ENCODE measurements at places on chromosomes 1 and 21. TPM values are rescaled to one million over a fixed set of nuclear protein-coding genes. Genes with fewer than 3 reads are reported as not detected.

- DNase-seq = no peak
These were observed 37.0 kb upstream of the PRSS38 start for GRCh38 chr1:227778401-227778947.

The GRIK3 gene
- not detected for total RNA-seq

The KIF14 gene
- 10.2 TPM for total RNA-seq

GRCh38 chr1:40948741-40949443, 30.6 kb upstream of the CTPS1 start:
- peak; percentile 83 for DNase-seq

- DNase-seq = no peak
These were observed 12.4 kb downstream of the USP25 start for GRCh38 chr21:15742052-15742670.

DNA sequence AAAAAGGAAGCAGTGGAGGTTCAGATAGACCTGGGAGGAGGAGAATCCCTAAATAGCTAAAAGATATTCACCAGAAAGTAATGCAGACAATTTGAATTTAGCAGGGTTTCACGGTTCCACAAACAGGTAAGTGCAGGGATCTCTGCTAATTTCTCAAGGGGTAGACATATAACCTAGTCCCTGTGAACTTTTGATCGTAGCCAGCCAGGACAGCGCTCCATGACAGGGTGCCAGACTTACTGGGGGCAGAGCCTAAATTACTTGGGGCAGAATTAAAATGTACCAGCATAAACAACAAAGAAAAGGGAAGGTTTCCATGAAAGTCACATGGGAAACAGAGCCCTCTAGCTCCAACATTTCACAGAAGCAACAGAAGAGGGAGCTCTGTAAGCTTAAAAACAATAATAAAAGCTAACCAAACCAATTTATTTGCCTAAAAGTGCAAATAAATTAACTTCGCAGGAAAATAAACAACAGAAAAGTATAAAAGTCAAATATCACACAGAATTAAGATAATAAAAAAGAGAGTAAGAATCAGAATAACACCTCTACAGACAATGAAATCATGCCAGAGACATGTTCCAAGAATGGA, 198.3 kb downstream of the DUSP10 start:
- peak; percentile 59 for DNase-seq

GRCh38 chr1:209104646-209105045, 478.9 kb upstream of the CAMK1G start:
- no peak for DNase-seq

DNA sequence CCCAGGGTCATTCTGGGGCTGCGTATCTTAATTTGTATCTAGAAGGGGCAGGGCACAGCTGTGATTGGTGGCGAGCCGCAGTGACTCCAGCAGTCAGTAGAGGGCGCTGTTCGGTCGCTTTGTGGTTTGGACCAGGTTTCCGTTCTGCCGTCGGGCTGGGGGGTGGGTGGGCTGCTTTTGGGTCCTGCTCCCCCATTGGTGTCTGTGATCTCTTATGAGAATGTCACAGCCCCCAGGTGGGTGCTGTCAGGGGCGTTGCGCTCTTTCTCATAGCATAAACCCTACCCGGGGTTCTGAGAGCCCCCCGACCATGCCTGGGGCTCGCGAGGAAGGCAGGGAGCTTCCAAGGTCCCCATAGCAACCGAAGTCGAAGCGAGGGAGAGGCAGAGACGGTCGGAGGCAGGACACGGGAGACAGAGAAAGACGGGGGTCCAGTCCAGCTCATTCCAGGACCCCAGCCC, 5.4 kb downstream of the TFF3 start:
- DNase-seq = peak; percentile 47

DNA sequence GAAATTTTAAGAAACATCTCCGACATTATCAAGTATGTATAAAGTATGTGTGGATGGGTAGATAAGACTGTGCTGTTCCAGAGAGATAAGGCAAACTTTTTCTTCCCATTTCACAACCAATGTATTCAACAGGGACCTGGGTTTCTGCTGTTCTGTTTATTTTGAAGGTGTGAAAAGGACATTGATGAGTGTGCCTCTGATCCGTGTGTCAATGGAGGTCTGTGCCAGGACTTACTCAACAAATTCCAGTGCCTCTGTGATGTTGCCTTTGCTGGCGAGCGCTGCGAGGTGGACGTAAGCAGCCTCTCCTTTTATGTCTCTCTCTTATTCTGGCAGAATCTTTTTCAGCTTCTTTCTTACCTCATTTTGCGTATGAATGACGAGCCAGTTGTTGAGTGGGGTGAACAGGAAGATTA, 174.0 kb downstream of the CRB1 start:
- DNase-seq = no peak

The GRHL3 gene
- total RNA-seq = not detected

DNA sequence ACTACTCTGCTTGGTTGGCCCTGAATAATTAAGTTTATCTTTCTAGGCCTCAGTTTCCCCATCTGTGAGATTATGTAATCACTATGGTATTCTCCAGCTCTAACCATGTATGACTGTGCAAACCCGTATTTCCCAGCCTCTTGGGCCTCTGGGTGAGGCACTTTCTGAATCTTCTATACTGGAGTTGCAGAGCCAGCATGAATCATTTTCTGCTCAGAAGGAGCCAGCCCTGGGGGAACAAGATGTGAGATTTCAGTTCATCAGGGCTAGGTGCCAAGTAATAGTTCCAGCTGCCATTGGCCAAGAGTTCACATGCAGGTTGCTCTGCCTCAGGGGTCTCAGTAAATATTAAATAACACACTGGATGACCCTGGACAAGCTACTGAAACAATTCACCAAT, 47.7 kb upstream of the USP24 start:
- no peak for DNase-seq

The AGRN gene
- 23.0 TPM for total RNA-seq

The AADACL4 gene
- not detected for total RNA-seq

The HHAT gene
- total RNA-seq = 29.4 TPM

All from SK-MEL-5 (cell line).